ENCODE measurements at places on chromosomes 16 and 17.

DNA sequence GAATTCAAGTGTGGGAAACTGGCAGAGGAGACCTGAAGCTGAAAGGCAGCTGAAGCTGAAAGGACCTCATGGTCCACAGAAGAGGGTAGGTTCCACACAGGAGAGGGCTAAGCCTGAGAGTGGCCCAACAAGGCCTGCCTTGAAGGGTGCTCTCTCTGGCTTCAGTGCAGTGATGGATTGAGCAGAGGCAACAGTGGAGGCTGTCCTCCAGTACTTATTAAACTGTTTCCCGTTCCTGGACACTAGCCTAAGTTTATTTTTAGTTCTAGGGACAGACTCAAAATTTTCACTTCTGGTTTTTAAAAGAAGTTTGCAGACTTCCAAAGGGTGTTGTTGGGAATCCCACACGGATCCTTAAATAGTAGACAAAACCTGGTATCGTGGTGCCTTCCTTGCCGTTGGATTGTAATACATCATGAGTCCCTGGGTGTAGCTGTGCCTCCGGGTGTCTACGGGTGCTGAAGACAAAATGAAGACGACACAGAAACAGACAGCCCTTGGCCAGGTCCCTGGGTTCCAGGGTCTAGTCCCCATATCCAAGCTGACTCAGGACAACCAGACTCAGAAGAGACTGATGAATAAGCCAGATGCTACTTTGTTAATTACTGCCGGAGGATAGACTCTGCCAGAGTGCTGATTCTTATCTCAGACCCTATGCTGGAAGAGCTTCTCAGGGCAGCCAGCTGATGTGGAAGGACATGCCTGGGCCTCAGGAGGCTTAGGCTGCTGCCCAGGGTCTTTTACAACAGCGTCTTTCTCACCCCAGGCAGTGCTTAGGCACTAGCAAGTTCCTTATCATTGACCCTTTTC lies 7.1 kb upstream of the CMTM4 start:
- no peak for DNase-seq

DNA sequence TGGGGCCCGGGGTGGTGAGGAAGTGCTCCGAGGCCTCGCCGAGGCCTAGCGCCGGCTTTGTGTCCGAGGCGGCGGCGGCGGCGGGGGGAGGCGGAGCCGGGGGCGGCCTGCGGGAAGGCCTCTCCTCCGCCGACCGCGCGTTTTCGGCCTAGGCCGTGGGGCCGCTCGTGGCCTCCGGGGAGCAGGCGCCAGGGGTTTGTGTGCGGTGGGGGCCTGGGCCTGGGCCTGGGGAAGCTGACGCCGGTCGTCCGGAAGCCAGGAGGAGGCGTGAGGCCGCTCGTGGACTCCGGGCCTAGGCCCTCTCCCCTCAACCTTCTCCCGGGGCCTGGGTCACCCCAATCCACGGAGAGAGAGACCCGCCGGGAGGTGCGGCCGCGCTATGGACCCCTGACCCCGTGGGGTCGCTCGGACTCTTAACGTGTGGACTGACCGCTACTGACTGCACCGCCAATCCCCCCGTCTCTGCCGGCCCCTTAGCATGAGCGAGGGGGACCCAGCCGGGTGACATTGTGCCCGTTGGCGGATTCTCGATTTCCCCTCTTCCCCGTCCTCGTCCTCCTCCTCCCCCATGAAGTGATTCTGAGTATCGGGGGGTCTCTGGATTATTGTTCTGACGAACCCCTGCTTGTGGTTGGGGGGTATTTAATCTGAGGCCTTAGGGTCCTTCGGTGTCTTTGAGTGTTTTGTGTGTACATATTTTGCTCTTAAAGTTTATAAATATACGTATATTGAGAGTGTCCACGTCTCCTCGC lies 660 bp downstream of the RBBP6 start:
- DNase-seq, result no peak

GRCh38 chr16:15398618-15399316 lies 3.2 kb downstream of the MPV17L start:
- DNase-seq, result no peak

- DNase-seq, result no peak
These were observed 22.7 kb downstream of the USP22 start for GRCh38 chr17:21019976-21020586.

DNA sequence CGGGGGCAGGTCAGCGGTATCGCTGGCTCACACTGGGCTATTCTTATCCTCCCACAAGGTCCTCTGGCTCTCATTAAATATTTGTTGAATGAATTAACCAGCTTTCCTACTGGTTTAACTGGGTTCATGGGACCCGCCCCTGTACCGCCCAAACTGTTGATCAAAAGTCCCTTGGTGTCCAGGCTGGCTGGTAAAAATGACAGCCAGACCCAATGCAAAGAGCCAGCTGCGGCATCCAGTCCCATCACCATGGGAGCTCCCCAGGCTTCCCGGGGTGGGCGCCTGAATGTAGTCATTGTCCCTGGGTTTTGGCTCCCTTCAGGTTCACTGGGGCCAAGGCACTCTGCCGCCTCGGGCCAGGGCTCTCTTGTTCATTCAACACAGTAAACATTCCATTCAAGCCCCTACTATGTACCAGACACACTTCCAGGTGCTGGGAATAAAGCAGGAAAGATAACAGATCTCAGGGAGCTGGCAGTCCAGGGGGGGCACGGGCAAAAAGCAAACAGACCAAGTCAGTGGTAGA lies 11.7 kb upstream of the ATP2C2 start:
- no peak for DNase-seq

GRCh38 chr16:27335349-27336053 lies 21.7 kb downstream of the IL4R start:
- no peak for DNase-seq

DNA sequence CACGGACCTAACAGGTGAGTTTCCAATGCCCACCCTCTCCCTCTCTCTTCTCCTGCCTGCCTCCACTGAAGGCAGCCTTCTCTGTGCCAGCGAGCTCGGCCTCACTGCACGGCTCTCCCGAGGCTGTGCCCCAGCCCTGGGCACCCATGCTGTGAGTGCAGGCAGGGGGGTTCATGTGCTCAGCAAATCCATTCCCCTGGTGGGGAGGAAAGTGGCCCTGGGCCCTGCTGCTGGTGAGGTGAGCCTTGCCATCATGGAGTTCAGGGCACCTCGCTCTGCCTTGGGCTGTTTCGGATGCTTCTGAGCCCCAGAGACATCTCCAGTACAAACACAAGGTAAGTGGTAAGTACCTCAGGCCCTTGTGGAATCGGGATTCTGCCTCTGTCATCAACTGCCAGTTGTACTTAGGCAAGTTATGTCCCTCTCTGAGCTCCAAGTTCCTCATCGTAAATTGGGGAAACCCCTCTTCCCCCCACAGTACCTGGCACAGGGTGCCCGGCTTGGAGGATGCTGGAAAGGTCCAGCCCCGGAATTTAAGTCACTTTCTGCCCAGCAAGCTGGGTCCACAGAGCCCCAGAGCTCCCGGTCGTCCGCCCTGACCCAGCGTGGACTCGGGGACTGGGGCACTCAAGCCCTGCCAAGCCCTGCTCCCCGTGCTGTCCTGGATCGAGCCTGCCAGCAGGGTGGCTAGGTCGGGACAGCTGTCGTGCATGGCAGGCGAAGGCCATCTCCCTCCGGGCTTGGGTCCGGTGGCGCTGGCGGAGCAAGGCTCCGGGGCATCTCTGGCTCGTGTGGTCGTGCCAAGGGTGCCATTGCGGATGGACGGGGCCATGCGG lies 684 bp upstream of the NUDT16L1 start:
- DNase-seq, result no peak

- no peak for DNase-seq
These were observed 2.9 kb downstream of the ARMC5 start for GRCh38 chr16:31461921-31462804.

DNA sequence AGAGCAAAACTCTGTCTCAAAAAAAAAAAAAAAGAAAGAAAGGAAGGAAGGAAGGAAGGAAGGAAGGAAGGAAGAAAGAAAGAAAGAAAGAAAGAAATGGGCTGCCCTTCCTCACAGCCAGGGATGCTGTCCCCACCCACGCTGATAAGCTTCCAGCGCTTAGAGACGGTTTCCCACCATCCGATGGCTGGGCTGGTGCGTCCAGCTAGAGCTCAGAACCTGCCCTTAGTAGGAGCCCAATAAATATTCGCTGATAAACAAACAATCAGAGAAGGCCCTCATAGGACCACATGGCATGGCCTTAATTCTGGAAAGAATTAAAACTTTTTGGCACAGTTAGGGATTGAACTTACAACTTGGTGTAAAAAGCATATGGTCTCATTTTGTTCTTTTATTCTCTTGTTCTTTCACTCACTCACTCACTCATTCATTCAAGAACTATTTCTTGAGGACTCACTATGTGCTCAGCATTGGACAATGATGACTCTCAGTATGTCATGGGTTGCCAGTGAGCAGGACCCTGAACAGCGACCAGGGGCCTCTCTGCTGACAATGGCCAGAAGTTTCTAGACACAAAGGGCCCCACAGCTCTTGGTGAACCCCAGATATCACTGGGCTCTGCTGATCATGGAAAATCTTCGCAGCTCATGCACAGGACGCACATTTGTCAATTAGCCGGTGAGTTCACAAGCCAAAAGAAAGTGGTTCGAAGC lies 32.5 kb upstream of the TNRC6C start:
- no peak for DNase-seq

DNA sequence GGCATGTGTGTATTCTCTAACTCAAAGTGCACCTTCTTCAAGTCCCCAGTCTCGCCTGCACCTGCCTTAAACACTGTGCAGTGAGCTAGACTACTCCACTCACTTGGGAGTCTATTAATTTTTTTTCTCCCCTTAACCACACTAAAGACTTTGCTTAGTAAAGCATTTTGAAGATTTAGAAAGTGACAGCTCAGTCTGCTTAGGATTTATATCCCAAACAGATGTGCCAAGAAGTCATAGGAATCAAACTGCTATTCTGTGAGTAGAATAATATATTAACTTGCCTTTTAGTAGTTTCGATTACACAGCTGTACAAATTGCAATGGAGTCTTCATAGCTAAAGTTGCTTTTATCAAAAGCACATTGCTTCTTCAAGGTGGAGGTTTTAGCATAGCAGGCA lies 47.2 kb upstream of the MED13 start:
- no peak for DNase-seq

GRCh38 chr17:81890447-81891302 lies 711 bp downstream of the ALYREF start:
- DNase-seq, result no peak

DNA sequence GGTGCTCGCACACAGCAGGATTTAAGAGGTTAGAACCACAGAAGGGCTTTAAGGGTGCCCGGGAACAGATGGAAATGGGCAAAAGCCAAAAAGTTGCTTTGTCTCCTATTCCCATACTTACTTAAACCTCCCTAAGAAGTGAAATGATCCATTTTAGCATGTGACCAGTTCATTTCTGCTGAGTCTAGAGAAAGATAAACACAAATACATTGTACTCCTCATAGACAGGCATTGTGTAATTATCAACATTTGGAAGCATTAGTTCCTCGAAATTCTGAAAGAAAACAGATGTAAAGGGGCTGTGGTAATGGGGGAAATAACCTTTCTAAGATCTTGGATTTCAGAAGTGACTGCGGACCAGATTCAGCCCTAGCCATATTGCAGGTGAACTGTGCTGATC lies 178.3 kb downstream of the CYB561 start:
- DNase-seq, result no peak

DNA sequence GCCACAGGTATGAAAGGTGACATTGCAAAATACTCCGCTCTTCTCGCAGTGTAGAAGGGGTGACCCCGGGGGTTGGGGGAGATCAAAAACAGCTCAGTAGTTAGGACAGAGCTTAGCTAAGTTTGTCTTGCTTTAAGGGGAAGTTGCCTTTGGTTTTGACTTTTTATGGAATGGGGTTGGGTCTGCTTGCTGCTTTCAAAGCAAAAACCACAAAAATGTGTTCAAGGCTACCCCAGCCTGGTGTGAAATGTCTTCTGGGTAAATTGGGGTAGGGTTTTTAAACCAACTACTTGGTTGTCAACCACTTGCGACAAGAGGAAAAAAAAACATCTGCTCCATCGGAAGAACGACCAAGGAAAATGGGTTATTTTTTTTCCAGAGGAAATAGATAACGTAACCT lies 6.2 kb downstream of the FUS start:
- DNase-seq, result no peak

- DNase-seq, result no peak
These were observed 946.3 kb downstream of the KCNJ2 start for GRCh38 chr17:71115669-71115972.

DNA sequence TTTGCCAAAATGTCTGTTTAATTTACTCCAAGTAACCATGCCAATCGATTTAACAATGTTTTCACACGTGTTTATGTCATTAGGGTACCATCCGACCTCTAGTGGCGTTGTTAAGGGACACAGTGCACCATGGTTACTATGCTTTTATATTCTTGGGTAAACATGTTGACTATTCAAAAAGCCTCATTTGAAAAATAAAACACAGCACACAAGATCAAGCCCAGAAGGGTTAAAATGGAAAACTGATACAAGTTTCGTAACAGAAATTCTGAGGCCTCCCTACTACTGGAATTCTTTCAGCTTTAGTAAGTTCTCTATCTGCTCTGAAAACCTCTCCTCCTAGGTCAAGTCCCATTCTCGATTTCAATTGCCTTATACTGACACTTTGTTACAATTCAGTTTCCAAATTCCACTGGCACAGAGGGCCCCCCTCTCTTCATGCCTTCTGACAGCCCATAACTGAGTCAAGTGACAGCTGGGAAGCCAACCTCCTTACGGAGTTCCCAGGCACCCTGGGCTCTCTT lies 2.1 kb downstream of the CFAP20 start:
- no peak for DNase-seq

DNA sequence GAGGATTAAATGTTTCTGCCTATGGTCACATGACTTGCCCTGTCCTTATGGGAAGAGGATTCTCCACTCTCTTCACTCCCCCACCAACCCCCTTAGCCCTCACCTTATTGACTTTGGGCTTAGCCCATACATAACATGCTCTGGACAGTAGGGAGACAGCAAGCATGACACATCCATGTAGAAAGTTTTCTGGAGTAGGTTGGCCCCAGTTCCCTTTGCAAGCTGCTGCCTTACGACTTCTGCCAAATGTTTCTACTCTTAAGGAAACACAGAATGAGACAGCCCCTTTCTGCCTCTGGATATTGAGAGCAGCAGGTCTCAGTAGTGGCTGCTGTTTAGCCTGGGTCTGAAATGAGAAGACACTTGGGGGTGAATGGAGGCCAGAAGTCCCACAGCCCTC lies 282.2 kb downstream of the MAP2K6 start:
- no peak for DNase-seq

GRCh38 chr16:69903865-69904415 lies 47.2 kb upstream of the CLEC18A start:
- no peak for DNase-seq
